Pulmonary artery endothelial cell (primary cell): ENCODE measurements at places on chromosomes 11 and 22.

GRCh38 chr11:60761436-60762190 is 4.9 kb downstream of the MS4A15 start:
- no peak for DNase-seq

- no peak for DNase-seq
Observed at GRCh38 chr22:42171946-42172719, 41.5 kb upstream of the CYP2D6 start.

DNA sequence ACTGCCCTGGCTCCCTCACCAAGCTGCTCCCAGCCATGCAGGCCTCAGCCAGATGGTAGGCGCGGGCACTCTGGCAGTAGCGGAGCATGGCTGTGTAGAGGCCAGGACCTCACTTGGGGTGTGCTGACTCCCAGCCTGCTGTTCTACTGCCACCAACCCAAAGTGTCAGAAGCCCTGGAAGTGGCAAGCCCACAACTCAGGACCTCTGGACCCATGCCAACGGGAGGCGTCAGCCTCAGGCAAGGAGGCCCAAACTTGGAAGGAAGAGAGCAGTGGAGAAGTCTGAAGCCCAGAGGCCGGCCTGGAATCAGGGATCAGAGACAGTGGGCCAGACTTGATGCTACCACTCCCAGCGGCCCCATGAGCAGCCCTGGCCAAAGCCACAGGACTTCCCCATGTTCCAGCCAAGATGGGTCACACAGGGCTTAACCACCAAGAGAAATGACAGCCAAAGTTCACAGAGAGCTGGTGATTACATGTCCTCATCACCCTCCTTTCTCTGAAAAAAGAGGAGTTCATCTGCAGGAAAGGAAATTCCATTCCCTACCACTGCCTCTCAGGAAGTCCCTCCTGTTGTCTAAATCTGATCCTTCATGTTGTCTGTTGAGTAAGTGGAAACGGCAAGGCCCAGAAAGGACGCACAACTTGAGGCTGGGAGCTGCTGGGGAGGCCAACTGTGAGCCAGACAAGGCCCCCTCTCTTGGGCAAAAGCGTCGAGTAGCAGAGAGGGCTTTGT is 4.4 kb downstream of the ARRB1 start:
- DNase-seq = no peak

DNA sequence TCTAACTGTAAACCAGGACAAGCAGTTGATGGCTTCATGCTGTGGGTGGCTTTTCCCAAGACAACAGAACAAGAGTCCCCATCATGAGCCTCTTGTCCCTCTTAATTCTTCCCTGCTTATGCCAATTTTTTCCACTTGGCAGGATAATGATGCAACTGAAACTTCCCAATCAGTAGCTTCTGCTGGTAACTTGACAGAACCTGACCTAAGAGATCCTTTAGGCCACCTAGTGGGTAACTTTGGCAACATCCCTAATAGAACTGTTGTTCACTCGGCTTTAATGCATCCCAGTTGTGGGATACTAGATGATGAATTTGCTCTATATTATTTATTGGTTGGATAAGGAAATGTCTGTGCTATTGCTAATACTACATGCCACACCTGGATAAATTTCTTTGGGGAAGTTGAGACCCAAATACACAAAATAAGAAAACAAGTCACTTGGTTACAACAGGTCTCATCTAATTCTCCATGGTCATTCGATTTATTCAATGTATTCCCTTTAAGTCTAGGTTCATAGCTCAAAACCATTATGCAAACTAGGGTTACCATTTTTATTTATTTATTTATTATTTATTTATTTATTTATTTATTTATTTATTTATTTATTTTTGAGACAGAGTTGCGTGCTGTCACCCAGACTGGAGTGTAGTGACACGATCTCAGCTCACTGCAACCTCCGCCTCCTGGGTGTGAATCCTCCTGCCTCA is 41.4 kb upstream of the NFAM1 start:
- peak; percentile 8 for DNase-seq

DNA sequence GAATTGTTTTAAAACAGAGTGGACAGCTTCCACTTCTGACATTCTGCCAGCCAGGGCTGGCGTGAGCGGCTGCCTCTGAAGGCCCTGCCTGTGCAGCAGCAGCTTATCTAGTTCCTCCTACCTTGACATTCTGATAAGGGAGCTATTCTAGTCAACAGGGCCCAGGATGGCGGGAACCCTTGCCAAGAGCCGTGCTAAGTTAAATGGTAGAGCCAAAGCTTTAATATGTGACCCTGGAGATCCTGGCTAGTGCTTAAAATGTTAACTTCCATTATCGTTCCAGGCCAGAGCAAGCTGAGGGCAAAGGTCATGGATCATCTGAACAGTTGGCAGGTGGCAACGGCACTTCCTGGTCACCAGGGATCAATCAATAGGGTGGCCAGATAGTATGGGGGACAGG is 3.5 kb downstream of the KCNJ5 start:
- no peak for DNase-seq

DNA sequence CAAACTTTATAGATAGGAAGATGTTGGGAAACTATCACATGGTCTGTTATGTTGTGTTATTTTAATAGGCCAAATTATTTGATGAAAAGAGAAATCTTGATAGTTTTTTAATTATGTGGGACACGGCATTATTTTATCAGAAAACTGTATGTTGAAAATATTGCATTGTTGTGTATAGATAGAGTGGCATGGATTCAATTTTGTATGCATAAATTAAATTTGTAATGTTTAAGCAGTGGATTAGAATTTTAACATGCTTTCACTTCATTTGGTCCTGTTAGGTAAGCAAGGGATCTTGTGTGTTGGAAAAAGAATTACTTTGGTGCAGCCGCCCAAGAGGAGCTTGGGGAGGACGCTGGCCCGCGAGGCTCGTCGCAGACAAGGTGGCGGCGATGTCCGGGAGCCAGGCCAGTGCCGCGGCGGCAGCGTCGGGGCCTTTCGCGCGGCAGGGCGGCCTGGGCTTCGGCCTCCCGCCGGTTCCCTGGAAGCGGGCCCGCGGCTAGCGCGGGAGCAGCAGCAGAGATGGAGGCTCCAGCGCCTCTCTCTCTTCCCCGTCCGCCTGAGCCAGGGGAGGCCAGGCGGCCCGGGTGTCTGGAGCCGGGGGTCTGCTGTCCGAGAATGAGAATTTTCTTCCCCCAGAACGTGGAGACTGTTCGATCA is 82.7 kb downstream of the GGT1 start:
- DNase-seq = no peak

- no peak for DNase-seq
Observed at GRCh38 chr11:112165049-112165448, 1.2 kb upstream of the IL18 start.

DNA sequence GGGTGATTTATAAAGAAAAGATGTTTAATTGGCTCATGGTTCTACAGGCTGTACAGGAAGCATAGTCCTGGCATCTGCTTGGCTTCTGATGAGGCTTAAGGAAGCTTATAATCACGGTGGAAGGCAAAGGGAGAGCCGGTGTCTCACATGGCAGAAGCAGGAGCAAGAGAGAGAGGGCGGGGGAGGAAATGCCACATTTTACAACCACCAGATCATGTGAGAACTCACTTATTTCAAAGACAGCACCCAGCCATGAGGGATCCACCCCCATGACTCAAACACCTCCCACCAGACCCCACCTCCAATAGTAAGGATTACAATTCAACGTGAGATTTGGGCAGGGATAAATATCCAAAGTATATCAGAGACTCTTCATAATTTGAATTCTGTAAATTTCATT is 200.7 kb downstream of the MSANTD4 start:
- no peak for DNase-seq

DNA sequence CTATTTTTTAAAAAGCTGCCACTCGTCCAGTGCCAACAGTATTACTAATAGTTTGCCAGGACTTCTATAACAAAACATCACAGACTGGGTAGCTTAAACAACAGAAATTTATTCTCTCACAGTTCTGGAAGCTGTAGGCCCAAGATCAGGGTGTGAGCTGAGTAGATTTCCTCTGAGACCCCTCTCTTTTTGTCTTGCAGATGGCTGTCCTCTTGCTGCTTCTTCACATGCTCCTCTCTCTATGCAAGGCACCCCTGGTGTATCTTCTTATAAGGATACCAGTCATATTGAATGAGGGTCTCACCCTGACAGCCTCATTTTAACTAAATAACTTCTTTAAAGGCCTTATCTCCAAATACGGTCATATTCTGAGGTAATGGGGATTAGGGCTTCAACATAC is 390.9 kb downstream of the DLG2 start:
- no peak for DNase-seq

DNA sequence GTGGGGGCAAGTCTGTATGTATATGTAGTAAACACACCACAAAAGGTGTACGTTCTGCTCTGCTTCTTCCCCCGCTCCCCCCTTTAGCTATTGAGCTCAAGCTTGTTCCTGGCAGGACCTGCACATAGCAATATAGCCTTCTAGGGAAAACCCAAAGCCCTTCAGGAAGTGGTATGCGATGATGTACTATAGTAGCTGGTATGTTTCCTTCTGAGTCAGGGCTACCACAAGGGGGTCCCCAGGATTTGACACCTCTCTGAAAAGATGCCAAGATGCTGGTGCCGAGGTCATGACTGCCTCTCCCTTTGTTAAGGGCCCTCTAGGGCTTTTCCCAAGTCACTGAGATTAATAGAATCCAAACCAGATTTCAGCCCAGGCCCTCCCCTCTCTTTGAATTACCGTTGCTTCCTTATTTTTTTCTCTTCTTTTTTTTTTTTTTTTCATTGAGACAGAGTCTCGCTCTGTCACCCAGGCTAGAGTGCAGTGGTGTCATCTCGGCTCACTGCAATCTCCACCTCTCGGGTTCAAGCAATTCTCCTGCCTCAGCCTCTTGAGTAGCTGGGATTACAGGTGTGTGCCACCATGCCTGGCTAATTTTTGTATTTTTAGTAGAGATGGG is 268.4 kb downstream of the ETS1 start:
- DNase-seq = no peak

DNA sequence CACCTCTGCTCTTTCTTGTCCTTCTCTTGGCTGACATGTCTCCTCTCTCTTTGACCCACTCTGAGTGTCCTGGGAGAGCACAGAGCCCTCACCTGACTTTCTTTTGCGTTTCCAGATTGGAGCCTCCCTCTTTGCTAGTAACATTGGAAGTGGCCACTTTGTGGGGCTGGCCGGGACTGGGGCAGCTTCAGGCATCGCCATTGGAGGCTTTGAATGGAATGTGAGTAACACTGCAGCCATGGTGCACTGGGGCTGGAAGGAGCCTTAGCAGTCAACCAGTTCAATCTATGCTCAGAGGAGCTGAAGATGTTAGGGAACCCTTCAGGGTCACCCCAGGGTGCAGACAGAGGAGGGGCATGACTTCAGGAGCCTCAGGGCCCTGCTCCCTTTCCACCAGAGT is 23.8 kb downstream of the SLC5A1 start:
- no peak for DNase-seq

GRCh38 chr11:73317373-73317772 is 9.3 kb downstream of the ARHGEF17 start:
- DNase-seq = no peak

DNA sequence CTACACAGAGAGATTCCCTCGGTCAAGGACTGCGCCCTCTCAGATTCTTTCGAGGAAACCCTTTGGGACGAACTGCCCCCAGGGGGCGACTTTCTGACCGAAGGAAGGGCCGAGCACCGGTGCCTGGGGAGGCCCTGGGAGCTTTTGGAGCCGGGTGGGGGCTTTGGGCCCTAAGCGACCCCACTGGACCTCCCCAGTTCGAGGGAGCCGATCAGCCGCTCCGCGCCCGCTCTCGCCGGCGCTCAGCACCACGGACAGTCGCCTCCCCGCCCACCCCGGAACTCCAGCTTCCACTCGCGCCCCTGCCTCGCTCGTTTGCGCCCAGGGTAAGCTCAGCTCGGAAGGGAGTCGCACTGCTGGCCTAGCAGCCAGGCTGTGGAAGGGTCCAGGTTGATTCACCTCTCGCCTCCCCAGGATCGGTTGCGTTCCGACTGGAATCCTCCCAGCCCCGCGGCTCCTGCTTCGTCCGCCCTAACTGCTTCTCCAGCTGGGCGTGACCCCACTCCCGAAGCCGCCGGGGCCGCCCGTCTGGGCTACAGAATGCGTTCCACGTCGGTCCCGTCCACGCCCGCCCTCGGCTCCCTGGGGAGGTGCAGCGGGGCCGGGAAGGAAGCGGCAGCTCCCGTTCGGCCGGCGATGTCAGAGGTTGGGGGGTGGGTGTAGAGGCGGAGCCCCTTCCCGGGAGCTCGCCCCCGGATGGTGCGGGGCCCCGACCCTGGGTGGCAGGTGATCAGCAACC is 428 bp downstream of the SCN3B start:
- DNase-seq = no peak

- DNase-seq = no peak
Observed at GRCh38 chr22:46075764-46076531, 74.4 kb upstream of the PPARA start.

- DNase-seq = no peak
Observed at GRCh38 chr22:49015459-49015858, 812.2 kb downstream of the BRD1 start.

DNA sequence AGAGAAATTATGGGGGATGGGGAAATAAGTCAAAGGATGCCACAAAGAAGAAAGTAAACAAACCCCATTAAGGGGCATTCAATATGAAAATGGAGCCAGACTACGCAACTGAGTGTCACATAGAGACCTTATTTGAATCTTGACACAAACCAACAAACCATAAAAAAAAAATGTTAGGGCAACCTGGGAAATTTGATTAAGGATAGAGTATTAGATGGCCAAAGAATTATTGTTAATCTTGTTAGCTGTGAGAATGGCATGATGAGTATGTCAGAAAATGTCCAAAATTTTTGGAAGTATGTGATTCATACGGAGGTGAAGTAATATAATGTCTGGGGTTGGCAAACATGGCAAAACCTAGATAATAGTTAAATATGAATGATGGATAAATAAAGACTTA is 322.1 kb upstream of the MPPED2 start:
- no peak for DNase-seq

GRCh38 chr11:75896843-75897419 is 81.9 kb downstream of the UVRAG start:
- no peak for DNase-seq

- DNase-seq = no peak
Observed at GRCh38 chr22:45709060-45709739, 37.6 kb downstream of the ATXN10 start.

- no peak for DNase-seq
Observed at GRCh38 chr11:6736495-6737121, 35.2 kb downstream of the OR2AG2 start.

- no peak for DNase-seq
Observed at GRCh38 chr11:2656859-2657258, 42.9 kb downstream of the KCNQ1OT1 start.

- DNase-seq = no peak
Observed at GRCh38 chr11:64245401-64245796, 1.3 kb downstream of the PPP1R14B start.

DNA sequence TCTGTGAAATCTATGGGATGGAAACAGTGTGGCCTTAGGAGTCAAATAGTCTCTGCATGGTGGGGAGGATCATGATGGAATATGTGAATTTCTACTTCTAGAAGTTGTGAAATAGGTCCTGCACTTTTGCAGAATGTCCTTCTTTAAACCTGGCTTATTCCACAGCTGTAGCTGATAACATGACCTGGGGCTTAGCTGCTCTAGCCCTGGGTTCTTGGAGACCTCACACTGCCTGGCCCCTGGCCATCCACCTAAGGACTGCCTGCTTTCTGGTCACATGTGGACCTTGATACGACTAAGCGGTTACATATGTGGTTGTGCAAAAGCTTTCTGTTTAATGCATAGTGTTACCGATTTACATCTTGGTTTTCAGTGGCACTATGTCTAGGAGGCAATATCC is 88.2 kb downstream of the SWAP70 start:
- DNase-seq = no peak
